ENCODE measurements at places on chromosomes 3 and 15. TPM values are rescaled to one million over a fixed set of nuclear protein-coding genes. Genes with fewer than 3 reads are reported as not detected.

Gene DAZL
- not detected for total RNA-seq

Gene GAP43
- total RNA-seq: 2.3 TPM

Gene UROC1
- total RNA-seq: not detected

Gene FOXL2
- 0.24 TPM for total RNA-seq

Gene GRAMD2A
- total RNA-seq: not detected

Gene AEN
- 25.1 TPM for total RNA-seq

Gene ADAMTS7
- 188 TPM for total RNA-seq

Gene ASB14
- not detected for total RNA-seq

DNA sequence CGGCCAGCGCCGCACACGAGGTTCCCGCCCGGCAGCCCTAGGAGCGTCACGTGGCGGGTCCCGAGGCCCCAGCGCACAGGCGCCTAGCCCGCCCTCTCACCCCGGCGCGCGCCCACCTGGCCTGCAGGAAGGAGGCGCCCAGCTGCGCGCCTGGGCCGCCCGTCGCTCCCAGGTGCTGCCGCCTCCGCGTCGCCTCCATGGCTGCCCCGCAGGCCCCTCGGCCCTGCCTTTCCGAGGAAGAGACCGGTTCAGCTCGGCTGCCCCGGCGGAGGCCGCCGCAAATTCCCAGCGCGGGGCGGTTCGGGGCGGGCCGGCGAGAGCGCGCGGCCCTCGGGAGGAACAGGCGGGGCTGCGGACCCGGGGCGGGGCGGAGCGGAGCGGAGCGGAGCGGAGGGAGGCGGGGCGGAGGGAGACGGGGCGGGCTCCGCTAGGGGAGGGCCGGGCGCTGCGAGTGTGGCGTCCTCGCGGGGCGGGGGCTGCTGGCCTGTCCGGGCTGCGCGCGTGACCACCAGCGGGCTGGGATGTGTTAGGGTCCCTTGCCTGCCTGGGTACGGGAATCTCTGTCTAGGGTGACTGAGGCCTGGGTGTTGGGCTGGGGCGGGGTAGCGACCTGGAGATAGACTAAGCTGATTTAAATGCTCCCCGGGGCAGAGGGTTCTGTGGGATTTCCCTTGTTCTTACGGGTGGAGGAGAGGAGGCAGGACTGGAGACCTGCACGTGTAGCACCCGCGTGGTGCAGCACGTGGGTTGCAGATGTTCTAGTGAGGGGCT, at the start of gene CLN6:
TSS of gene CLN6 (minus strand) at position 343 of the 771 bp plus-strand sequence. CDS start at position 199, 144 bp downstream.
- peak within 1 kb of the TSS; percentile 85 for H3K27ac ChIP-seq
- peak within 1 kb of the TSS; percentile 81 for H3K4me3 ChIP-seq
- H3K36me3 ChIP-seq: no peaks in the 10 kb centered on the region
- peaks cover 21% of the 10 kb centered on the region for H3K4me1 ChIP-seq
- H3K27me3 ChIP-seq: no peaks in the 10 kb centered on the region
- DNase-seq: peak; percentile 93

GRCh38 chr3:34382859-34383258, 584.4 kb downstream of the PDCD6IP start:
- H3K27me3 ChIP-seq: no peaks in the 10 kb centered on the region
- H3K36me3 ChIP-seq: peaks cover 46% of the 10 kb centered on the region

GRCh38 chr3:104909198-104909597, 457.5 kb upstream of the ALCAM start:
- no peak overlapping the region for H3K4me3 ChIP-seq
- peaks cover 2% of the 10 kb centered on the region for H3K36me3 ChIP-seq
- peaks cover 39% of the 10 kb centered on the region for H3K4me1 ChIP-seq
- DNase-seq: no peak

GRCh38 chr3:188505151-188505550, 351.2 kb downstream of the LPP start:
- H3K36me3 ChIP-seq: peaks cover 28% of the 10 kb centered on the region
- peak overlapping the region; percentile 28 for H3K27ac ChIP-seq
- DNase-seq: no peak
- H3K4me3 ChIP-seq: no peak overlapping the region
- H3K27me3 ChIP-seq: no peaks in the 10 kb centered on the region
- peaks cover 39% of the 10 kb centered on the region for H3K4me1 ChIP-seq

DNA sequence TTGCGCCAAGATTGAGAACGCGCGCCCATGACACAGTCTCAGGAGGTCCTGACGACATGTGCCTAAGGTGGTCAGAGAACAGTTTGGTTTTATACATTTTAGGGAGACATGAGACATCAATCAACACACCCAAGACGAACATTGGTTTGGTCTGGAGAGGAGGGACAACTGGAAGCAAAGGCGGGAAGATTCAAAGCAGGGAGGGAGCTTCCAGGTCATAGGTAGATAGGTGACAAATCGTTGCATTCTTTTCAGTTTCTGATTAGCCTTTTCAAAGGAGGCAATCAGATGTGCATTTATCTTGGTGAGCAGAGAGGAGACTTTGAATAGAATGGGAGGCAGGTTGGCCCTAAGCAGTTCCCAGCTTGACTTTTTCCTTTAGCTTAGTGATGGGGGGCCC, 828.4 kb upstream of the DPPA4 start:
- no peaks in the 10 kb centered on the region for H3K36me3 ChIP-seq
- H3K27ac ChIP-seq: no peak overlapping the region
- DNase-seq: no peak
- H3K27me3 ChIP-seq: no peaks in the 10 kb centered on the region
- H3K4me3 ChIP-seq: no peak overlapping the region

DNA sequence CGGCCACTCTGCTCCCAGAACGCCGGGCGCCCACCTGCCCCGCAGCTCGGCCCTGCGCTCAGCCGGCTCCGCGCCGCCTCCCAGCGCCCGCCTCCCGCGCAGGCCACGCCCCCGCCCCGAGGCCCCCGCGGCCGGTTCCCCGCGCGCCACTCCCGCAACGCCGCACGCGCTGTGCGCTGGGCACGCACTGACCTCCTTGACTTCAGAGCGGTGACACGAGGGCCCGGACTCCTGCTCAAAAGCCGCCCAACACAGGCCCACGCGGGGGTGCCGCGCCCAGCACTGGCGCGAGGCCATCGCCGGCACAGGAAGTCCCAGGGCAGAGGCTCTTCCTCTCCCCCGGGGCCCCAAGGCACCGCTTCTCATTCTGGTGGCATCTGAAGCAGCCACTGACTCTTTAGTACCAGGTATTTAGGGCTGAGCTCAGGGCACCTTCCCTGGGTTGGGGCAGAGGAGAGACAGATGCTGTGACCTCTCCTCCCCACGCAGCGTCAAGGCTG, 12.4 kb downstream of the TNK2 start:
- peak overlapping the region; percentile 85 for H3K4me3 ChIP-seq
- H3K36me3 ChIP-seq: no peaks in the 10 kb centered on the region
- H3K27ac ChIP-seq: peak overlapping the region; percentile 92
- peaks cover 67% of the 10 kb centered on the region for H3K4me1 ChIP-seq

DNA sequence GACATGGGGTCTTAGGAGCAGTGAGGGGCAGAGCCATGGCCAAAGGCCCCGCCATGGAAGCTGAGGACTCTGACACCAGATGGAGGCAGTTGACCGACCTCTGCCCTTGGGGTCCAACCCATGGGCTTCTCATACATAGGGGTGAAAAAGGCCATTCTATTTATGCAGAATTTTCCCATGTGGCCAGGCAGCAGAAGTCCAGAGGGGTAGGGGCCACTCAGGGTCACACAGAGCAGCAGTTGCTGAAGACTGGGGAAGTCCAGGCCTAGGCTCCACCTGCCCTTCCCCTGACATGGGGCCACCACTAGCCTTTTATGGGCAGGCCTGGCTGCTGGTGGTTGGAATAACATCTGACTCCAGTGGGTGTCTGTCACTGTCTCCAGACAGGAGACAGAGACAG, 6.4 kb downstream of the PRSS50 start:
- H3K27me3 ChIP-seq: peaks cover 3% of the 10 kb centered on the region
- H3K36me3 ChIP-seq: no peaks in the 10 kb centered on the region
- H3K27ac ChIP-seq: no peak overlapping the region
- peaks cover 3% of the 10 kb centered on the region for H3K4me1 ChIP-seq
- DNase-seq: no peak

DNA sequence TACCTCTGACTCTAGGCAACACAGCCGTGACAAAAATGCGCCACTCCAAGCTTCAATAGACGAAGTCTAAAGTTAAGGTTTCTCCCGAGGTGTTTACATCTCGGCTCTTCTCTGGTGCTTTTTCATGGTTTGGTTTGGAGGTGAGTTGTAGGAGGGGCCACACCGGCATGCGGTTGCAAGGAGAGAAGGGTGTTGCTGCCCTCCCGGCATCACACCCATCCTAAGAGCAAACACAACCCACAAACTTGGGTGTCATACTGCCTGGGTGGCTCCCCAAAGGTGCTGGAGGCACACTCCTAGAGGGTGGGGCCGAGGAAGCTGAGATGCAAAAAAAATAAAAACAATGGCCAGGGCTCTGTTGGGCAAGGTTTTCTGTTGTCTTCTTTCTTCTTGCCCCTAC, 225.2 kb upstream of the ICE2 start:
- H3K4me3 ChIP-seq: no peak overlapping the region
- no peak for DNase-seq
- no peaks in the 10 kb centered on the region for H3K27me3 ChIP-seq
- H3K4me1 ChIP-seq: peaks cover 8% of the 10 kb centered on the region
- no peaks in the 10 kb centered on the region for H3K36me3 ChIP-seq
- no peak overlapping the region for H3K27ac ChIP-seq

DNA sequence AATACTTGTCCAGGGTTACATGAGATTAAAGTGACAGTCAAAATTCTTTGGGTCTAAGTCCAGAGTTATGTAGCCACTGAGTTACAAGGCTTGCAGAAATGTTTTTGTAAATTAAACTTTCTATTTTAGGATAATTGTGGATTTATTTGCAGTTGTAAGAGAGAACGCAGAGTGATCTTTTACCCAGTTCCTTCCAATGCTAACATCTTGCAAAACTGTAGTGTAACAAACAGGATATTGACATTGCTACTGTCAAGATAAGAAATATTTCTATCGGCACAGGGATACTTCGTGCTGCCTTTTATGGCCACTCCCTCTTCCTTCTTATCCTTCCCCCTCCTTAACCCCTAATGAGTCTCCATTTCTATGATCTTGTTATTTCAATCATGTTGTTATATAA, 1022.9 kb downstream of the MCTP2 start:
- H3K4me3 ChIP-seq: no peak overlapping the region
- no peak overlapping the region for H3K27ac ChIP-seq

- no peaks in the 10 kb centered on the region for H3K27me3 ChIP-seq
- no peak for DNase-seq
- H3K27ac ChIP-seq: peak overlapping the region; percentile 92
These were observed 4.4 kb upstream of the DLG1 start for GRCh38 chr3:197302696-197303341.

DNA sequence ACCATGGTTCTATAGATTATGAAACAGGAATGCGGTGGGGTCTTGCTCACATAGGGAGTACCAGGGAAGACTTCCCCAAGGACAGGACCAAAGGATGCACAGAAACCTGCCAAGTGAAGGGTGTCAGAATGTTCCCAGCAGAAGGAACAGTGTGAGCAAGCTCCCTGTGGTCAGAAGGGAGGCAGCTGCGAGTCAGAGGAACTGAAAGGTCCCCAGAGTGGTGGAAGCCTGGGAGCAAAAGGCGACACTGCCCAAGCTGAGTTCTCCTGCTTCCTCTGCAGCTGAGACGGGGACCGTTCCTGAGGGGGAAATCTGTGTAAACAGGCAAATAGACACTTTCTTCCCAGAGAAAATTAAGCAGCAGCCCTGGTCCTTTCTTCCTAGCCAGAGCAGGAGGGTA, 14.2 kb upstream of the SLC6A6 start:
- no peak for DNase-seq
- H3K36me3 ChIP-seq: peaks cover 3% of the 10 kb centered on the region
- peaks cover 2% of the 10 kb centered on the region for H3K27me3 ChIP-seq
- H3K4me3 ChIP-seq: no peak overlapping the region

Measured in osteocyte (in vitro differentiated cells).